Hypothalamus (tissue), 51 donors: ENCODE measurements at places on chromosomes 7 and 10.

- DNase-seq, result no peak
Observed at GRCh38 chr10:86659721-86660453, 5.5 kb downstream of the OPN4 start.

DNA sequence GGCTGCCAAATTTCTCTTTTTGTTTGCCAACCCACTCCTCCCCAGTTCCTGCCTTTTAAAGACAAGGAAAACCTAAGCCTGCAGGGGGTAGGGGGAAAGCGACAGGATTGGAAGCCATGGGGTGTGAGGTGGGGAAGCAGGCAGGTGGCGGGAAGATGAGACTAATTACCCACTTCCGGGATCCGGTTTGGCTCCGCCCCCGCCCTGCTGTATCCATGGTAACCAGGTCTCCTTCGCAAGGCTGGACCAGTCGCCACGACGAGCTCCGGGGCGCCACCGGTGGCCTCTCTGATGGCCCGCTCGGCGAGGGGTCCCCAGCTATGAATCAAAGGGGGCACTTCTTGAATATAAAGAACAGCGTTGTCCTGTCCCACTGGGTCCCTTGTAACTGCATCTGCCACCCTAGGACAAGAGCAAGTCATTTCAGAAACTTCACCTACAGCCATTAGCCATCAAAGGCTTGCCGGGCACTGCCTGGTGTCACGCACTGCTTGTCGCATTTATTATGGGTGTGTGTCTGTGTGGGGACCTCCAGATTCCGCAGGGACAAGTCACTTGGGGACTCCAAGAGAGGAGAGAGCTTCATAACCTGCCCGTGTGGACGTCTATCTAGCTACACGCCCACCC lies 55.4 kb upstream of the LMTK2 start:
- DNase-seq, result no peak

GRCh38 chr7:100604976-100605911 lies 3.1 kb downstream of the PCOLCE start:
- DNase-seq, result no peak

DNA sequence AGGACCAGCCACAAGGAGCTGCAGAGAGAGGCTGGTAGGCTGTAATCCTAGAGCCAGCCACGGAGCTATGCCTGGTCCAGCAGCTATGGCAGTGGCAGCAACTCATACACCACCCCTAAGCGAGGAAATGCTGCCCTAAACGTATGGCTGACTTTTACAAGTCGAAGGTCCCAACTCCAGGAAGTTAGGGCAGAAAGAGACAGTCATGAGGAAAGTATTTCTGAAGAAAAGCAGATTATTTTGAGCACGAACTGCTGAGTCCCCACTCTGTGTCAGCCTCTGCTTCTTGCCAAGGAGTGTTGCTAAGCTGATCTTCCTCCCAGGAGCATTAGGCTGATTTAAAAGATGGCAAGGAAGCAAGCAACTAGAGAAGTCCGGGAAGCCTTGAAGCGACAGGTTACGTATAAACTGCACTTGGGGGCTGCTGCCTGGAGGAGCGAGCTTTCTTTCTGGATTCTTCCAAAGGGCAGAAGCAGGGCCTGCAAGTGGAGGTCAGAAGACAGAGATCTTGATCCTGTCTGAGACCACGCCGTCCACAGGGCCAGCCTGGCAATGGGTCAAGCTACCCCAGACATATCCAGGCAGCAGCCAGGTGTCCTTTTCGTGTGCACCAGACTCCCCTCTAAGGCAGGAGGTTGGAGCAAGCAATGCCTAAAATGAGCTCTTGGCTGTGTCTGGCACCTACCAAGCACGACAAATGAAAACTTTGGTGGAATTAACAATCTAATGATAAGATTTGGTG lies 39.4 kb downstream of the PLXNA4 start:
- DNase-seq, result no peak

- no peak for DNase-seq
Observed at GRCh38 chr10:32929634-32930033, 28.4 kb downstream of the ITGB1 start.

DNA sequence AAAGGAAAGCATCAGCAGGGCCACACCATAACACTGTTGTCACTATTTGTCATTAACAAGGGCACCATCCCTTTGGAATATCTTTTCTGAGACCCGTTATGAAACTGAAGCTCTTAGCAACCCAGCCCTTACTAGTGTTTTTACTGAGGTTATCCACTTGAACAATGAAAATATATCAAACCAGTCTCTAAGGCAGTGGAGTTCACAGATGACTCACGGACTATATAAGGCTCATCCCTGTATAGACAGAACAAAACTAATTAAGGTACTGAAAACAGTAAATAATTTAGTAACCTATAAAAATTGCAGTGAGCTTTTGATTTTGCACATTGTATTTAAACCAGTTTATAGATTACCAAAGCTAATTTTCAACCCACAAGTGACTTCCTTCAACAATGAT lies 196.0 kb downstream of the ELAPOR2 start:
- no peak for DNase-seq
